CD4-positive, alpha-beta T cell treated with Interferon gamma for 1 hour (primary cell): ENCODE measurements at places on chromosomes 11 and 22.

- no peak for DNase-seq
These were observed 2.6 kb upstream of the SLC22A24 start for GRCh38 chr11:63146581-63146980.

DNA sequence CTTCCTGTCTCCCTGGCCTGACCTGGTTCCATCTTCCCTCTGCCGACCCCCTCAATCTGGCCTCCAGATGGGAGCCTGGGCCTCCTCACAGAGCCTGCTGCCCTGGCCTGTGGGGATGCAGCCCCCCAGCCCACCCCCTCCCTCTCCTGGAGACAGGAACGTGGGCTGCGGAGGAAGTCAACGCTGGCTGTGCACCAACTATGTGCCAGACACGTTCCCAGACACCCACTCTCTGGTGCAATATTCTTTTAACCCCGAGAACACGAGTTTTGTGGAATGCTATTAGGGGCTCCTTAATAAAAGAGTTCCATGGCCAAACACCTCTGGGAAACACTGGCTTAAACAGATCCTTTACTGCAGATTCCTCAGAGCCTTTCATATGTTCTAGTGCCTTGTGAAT lies 15.9 kb downstream of the WNT11 start:
- DNase-seq: no peak

DNA sequence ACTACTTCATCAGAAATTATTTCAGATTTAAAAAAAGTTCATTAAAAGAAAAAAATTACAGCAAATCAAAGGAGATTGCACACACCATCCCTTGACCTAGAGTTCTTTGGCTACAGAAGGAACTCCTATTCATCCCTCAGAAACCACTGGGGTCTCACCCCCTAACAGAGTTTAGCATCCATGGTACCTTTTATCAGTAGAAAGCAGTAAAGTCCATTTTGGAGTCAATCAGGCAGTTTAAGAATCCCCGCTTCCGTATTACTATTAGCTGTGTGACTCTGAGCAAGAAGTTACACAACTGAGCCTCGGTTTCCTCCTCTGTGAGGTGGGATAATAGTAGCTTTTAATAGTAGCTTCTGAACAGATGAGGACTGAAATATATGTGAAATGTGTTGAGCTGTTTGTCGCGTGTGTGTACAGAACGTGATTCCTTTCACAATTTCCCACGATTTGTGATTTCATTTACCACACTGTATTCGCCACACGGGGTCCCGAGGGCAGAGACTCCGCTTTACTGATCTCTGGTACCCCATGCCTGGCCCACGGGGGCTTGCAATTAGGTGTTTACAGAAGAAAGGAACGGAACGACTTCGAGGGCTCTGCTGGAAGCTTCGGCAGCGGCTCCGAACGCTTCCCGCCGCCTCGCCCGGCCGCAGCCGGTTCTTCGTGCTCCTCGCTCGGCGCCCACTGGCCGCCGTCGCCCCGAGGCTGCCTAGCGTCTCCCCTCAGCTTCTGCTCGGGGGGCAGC lies 72.5 kb upstream of the ZBED5 start:
- peak; percentile 3 for DNase-seq

DNA sequence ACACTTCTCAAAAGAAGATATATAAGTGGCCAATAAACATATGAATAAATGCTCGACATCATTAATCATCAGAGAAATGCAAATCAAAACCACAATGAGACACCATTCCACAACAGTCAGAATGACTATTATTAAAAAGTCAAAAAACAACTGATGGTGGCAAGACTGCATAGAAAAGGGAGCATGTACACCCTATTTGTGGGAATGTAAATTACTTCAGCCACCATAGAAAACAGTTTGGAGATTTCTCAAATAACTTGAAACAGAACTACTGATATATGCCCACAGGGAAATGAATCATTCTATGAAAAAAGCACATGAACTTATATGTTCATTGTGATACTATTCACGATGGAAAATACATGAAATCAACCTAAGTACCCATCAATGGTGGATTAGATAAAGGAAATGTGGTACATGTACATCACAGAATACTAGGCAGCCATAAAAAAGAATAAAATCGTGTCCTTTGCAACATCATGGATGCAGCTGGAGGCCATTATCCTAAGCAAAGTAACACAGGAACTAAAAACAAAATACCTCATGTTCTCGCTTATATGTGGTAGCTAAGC lies 42.4 kb downstream of the GLYATL2 start:
- DNase-seq: no peak

DNA sequence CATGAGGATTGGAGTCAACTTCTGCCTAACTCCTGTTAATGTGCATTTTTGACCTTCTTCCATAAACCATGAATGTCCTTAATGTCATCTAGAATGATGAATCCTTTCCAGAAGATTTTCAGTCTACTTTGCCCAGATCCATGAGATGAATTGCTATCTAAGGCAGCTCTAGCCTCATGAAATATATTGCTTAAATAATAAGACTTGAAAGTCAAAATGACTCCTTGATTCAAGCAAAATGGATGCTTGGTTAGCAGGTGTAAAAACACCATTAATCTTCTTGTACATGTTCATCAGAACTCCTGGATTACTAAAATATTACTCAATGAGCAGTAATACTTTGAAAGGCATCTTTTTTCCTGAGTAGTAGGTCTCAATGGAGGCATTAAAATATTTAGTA lies 238.5 kb upstream of the ZC3H12C start:
- no peak for DNase-seq

DNA sequence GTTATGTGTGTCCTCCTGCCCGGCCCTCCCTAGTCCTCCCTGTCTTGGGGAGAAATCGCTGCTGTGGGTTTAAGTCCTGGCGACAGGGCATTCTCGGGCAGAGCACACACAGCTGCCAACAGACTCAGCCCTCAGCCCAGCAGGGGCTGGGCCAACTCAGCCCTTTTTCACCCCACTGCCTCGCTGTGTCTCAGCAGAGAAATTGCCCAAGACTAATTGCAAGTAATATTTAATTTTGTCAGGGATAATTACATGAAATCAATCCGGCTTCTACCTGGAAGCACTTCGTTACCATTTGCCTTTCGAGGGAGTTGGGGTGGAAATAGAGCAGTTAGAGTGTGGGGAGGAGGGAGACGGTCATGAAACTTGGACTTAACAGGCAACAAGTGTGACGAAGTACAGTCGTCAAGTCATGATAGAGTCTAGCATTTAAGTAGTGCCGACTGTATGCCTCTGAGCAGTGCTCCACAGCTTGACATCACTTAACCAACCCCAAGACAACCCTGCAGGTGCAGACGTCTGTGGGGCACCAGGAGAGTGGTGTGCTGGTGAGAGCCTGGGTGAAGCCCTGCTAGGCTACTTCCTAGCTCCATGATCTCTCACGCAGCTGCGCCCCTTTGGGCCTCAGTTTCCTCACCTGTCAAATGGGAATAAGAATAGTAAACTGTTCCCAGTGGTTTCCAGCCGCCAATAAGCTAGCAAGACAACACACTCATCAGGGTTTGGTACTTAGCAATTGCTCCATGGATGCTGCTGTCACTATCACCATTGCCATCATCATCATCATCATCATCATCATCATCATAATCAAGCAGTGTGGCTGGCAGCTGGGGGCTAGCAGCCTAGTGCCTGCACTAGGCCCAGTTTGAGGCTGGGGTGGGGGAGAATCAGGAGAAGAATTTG lies 29.2 kb downstream of the MN1 start:
- no peak for DNase-seq
